ENCODE measurements at places on chromosomes 7 and 10.

- no peak for DNase-seq
These were observed 40.8 kb downstream of the ZNF107 start for GRCh38 chr7:64706625-64707292.

DNA sequence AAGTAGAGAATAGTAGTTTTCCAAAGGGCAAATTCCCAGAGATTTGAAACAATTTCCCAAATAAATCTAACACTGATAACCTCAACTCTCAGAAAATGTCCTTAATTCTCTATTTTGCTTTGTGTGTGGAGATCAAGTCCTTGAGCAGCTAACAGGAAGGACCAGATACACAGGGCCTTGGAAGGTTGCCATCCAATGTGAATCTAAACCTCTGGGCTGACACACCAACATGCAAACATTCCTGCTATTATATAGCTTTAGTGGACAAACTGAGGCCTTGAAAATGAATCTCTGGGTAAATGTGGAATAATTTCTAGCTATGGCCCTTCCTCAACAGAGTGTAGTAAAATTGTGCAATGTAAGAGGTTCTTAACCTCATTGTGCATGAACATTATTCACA, 44.1 kb upstream of the PARD3 start:
- peak; percentile 36 for DNase-seq

- DNase-seq, result no peak
These were observed 735.3 kb downstream of the MAGI2 start for GRCh38 chr7:78718212-78718611.

GRCh38 chr7:131629217-131629882, 72.9 kb upstream of the PODXL start:
- DNase-seq, result peak; percentile 64

GRCh38 chr7:2924866-2925840, 81.0 kb upstream of the GNA12 start:
- DNase-seq, result no peak

GRCh38 chr7:99437946-99438572, 539 bp downstream of the PTCD1 start:
- DNase-seq, result no peak
